GM13977 (cell line): ENCODE measurements at places on chromosomes 6 and 20.

DNA sequence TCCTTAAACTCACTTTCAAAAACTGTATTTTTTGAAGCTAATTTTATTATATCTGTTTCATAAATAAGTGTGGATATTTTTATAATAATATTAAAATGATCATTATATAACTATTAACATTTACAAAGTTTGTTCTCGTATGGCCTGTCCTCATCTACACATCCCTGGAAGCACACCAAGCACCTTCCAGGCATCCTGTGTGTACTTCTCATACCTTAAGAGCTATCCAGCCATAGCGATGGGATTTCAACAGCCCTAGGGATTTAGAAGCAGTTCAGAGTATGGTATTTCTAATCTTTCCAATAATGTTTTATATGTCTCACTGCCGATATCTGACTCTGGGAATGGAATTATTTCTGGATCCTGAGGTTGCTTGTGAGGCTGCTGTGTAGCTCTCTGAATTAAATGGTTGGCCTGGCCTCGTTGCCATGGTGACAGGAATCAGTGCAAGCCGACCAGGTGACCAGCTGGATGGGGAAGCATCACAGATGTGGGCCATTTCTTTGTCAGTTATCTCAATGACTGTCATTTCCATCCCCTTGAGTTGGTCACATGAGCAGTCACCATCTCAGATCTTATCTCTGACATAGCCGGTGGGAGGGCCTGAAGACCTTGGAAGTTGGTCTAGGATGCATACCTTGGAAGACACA, 265.2 kb upstream of the RIN2 start:
- no peak for DNase-seq

- DNase-seq, result no peak
Measured at GRCh38 chr20:17759449-17759848, 59.7 kb downstream of the BANF2 start.

DNA sequence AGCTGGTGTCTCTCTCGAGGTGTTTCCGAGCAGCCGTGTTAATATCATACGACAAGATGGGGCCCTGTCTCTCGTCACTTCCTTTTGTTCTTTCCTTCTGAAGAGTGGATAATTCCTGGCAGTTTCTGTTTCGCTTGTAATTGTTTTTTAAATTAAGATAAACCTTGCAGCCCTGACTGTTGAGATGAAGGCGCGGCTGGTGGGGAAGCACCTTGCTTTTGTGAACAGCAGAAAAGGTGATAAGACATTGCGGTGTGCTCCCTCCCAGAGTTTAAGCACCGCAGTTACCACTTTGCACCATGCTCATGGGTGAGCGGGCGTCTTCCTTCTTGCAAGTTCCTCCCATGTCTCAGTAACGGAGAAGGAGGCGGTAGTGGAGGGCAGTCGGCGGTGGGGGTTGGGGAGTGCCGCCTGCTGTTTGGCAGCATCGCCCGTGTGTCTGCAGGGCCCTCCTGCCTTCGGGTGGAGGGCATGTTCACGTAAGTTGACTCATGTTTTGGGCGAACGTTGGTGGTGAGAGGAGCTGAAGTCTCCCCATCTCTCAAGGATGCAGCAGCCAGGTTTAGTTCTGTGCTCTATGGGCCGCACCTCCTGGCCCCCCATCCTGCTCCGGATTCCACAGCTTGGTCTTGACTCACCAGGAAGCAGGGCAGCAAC, 345.9 kb downstream of the TAF4 start:
- no peak for DNase-seq

DNA sequence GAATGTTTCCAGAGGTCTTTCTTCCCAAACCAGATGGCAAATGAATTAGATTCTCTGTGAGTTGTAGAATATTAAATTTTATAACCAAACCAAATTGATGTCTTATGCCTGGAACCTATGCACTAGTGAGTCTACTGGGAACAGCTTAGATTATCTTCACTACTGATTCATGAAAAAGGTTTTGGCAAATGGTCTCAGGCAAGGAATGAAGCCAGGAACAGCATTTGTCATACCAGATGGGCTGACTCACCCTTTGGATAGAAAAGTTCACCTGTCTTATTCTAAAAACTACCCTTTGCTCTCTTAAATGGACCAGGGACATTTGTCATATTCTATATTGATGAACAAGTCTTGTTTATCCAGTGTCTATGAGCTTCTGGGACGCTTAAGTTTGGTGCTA, 135.4 kb upstream of the ECI2 start:
- DNase-seq, result no peak

DNA sequence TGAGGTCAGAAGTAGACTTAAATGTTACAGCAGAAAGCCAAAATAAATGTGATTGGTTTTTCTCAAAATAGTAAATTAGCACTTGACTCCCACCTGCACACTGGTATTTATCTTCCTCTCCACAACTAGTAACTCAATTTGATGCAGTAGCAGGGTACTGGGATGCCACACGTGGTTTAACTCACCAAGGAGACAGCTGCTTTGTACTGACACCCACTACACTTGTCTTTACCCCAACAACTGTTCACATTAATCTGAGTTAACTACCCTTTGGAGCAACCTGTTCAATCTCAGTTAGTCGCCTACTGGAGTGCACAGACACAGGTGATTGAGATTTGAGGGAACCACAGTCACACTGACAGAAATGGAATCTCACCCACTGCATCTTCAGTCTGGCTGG, 242.1 kb downstream of the PRKN start:
- DNase-seq, result no peak

DNA sequence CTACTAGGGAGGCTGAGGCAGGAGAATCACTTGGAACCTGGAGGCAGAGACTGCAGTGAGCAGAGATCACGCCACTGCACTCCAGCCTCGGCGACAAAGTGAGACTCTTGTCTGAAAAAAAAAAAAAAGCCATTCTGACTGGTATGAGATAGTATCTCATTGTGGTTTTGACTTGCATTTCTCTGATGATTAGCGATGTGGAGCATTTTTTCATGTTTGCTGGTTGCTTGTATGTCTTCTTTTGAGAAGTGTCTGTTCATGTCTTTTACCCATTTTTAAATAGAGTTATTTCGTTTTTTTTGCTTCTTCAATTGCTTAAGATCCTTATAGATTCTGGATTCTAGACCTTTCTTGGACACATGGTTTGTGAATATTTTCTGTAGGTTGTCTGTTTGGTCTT, 103.5 kb upstream of the SIM1 start:
- no peak for DNase-seq

- no peak for DNase-seq
Measured at GRCh38 chr6:56798163-56798562, 155.5 kb upstream of the DST start.
